ENCODE measurements at places on chromosomes 5 and 9.
A peak's percentile ranks its signal among the peaks of the same experiment; 100 is the strongest.

GRCh38 chr5:132429463-132430440, 60.2 kb downstream of the SLC22A5 start:
- no peak for DNase-seq

DNA sequence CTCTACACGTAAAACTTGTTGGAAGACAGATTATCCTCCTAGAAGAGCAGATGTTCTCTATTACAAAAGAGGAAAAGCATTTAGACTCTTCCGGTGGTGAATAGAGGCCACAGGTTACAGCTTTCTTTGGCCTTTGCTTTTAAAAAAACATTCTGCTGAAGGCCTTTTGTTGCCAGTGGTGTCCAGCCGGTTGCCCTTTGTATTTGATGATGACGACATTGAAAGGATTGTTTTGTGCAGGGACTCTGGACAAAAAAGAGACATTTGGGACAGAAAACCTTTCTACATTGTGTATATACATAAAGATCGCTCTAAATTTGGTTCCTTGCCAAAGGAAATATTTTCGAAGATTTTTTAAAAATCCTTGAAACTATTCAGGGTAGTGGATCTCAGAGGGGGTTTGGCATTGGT, 180.3 kb downstream of the C9orf152 start:
- no peak for DNase-seq

GRCh38 chr9:131690941-131691573, 48.8 kb downstream of the RAPGEF1 start:
- DNase-seq: no peak

DNA sequence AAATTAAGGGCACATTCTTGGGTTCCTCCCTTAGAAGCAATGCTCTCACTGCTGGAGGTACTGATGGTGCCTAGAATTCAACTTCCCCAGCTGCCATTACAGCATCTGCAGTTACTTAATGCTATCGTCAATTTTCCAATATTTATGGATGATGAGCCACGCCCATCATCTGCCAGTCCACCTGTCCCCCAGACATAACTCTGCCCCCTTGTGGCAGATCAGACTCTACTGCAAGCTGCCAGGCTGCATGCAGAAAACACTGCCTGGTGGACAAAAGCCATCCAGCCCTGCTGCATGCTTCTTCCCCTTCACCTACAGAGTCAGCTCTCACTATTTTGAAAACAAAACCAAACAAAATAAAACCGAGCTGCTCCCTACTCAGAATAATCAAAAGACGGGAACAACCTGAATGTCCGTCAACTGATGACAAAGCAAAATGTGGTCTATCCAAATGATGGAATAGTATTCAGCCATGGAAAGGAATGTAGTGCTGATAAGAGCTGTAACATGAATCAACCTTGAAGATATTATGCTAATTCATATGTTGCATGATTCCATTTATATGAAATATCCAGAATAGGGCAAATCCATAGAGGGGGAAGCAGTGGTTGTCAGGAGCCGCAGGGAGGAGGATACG, 66.4 kb downstream of the RETREG1 start:
- DNase-seq: peak; percentile 75

DNA sequence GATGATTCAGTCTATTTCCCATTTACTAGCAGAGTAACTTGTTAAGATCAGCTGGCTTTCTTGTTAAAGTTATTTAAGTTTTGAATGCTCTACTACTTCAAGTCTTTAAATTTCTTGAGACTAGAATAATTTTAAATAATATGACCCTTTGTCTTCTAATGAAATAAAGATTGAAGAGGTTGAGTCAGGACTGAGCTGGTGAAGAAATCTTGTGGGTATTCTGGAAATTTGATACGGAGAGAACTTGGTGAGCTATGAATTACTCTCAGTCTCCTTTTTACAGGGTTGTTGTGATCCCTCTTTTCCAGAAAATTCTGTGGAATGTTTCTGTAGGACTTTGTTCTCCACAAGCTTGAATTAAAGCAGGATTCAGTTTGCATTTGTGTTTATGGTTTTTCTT, 29.3 kb downstream of the RNF20 start:
- no peak for DNase-seq

DNA sequence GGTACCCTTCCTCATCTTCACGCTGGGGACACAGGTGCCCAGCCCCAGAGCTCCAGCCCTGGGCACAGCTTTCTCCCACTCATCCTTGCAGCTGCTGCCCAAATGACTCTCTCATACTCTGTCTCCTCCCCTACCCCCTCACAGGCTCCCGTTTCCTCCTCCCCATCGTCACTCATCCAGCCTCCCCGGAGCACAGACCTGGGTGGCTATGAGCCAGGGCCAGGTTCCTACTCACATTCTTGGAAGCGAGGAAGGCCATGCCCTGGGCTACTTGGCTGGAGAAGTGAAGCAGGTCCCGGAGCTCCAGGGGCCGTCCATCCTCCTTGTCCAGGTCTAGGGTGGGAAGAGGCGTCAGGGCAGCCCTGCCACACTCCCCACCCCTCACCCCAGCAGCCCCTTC, 29.3 kb downstream of the CSF1R start:
- DNase-seq: no peak

- no peak for DNase-seq
Measured at GRCh38 chr5:53318303-53318702, 162.1 kb upstream of the FST start.

GRCh38 chr5:141850244-141850768, 27.9 kb downstream of the PCDH1 start:
- DNase-seq: peak; percentile 63

DNA sequence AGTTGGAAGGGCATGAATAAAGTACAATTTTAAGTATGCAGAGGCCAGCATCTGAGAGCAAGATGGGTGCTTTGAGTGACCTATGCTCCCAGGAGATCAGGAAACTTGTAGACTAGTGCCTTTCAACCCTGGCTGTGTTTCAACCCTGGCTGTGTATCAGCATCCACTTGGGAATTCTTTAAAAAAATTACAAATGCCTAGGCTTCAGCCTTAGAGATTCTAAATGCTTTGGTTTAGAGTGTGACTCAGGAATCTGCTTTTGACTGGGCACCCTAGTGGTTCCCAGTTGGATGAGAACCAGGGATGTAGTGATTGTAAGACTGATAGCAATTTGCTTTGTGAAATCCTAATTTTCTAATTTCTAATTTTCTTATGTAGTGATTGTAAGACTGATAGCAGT, 65.6 kb downstream of the RALGPS1 start:
- peak; percentile 23 for DNase-seq

DNA sequence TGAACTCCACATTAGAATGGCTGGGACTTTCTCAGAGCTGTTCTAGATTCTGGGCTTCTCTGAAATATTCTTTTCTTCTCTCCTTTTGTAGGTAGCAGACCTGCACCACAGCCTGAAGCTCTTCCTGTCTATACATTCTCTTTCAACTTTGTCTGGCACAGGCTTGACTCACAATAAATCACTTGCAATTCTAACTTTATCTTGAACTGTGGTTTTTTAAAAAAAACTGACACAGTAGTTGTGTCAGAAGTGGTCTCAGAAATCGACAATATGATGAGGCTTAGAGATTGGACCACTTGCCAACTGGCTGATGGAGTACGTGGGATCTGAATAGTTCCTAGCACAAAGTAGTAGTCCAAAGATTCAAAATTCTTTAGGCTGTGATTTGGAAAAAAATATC, 24.1 kb upstream of the CDH9 start:
- no peak for DNase-seq

- DNase-seq: peak; percentile 86
Measured at GRCh38 chr5:21680196-21680595, 1172.9 kb downstream of the CDH12 start.

GRCh38 chr9:81445331-81445921, 243.9 kb downstream of the TLE1 start:
- DNase-seq: no peak

- DNase-seq: peak; percentile 31
Measured at GRCh38 chr9:95574176-95574575, 57.4 kb upstream of the PTCH1 start.

DNA sequence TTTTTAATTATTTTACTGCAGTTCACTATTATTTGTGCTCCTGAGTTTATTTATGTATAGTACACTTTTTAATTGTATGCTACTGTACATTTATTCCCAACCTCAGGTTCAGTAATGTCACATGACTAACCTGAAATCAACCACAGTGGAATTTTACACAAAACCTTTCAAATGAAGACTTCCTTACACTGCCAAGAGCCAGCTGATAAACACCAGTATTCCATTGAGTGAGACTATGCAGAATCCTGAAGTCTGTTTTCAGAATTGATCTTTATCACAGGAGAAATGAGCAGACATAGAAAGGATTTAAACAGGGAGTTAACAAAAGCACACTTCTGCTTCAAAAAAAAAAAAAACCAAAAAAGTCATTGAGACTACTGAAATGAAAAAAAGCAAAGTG, 219.5 kb downstream of the PRR16 start:
- DNase-seq: no peak

- no peak for DNase-seq
Measured at GRCh38 chr9:96442491-96442890, 7.5 kb upstream of the HABP4 start.

- DNase-seq: no peak
Measured at GRCh38 chr5:122358372-122358979, 46.4 kb downstream of the SNCAIP start.

- no peak for DNase-seq
Measured at GRCh38 chr5:103305809-103306208, 47.2 kb downstream of the MACIR start.

DNA sequence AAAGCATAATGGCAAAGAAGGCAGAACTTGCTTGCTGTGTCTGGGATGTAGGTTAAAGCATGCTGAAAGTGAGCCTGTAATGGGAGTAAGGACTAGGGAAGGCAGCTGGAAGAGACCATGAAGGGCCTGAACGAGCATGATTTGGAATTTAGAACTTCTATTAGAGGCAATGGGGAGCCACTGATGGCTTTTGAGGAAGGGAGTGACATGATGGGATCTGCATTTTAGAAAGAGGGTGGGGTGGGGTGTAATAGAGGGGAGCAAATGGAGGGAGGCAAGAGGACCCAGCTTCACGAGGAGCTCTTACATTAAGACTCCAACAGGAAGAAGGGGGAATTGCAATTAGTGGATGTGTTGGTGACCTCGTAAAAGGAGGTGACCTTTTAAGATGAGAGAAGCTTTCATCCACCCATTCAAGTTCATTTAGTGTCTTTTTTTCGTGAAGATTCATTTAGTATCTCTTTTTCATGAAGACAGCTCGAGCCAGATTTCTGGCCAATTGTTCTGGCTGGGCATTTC, 13.6 kb upstream of the GABRP start:
- no peak for DNase-seq

GRCh38 chr5:174917976-174918554, 193.7 kb downstream of the MSX2 start:
- DNase-seq: no peak

DNA sequence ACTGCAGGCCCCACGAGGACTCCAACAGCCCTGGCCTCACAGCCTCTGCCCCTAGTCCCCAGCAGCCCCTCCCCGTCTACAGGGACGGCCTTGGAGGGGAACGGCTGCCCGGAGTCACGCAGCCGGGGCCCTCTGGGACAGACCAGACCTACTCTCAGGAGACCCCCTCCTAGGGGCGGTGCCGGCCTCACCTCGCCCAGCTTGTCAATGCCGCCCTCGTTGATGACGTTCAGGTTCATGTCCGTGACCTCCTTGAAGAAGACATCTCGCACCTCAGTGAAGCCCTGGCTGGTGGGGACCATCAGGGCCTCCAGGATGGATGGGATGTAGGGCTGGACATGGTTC, 58.6 kb downstream of the LRSAM1 start:
- DNase-seq: no peak

- no peak for DNase-seq
Measured at GRCh38 chr5:133952729-133953567, 15.5 kb downstream of the C5orf15 start.

GRCh38 chr9:92324431-92324830, 719 bp downstream of the NOL8 start:
- no peak for DNase-seq

GRCh38 chr5:173202266-173202875, 32.6 kb downstream of the NKX2-5 start:
- DNase-seq: no peak

GRCh38 chr5:15612915-15613635, 113.1 kb downstream of the FBXL7 start:
- no peak for DNase-seq

Measured in A673 (cell line).